ENCODE measurements at places on chromosomes 7 and 10.
A peak's percentile ranks its signal among the peaks of the same experiment; 100 is the strongest.

DNA sequence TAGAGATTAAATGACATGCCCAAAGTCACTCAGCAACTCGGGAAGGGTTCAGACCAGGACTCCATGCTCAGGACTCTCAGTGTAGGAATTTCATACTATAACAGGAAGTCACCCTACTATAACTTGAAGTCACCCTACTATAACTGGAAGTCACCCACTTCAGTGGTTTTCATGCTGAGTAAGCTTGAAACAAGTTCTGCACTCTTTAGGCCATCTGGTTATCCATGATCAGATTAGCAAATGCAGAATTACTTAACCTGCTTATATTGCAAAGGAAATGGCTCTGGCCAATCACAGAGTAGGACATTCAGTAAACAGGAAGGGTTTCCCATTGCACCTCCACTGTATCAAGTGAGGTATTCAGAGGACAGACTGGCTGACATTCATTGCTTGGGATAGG is 1240.4 kb downstream of the GATA3 start:
- no peak for DNase-seq

GRCh38 chr7:1564603-1565022 is 5.2 kb downstream of the PSMG3 start:
- no peak for DNase-seq

DNA sequence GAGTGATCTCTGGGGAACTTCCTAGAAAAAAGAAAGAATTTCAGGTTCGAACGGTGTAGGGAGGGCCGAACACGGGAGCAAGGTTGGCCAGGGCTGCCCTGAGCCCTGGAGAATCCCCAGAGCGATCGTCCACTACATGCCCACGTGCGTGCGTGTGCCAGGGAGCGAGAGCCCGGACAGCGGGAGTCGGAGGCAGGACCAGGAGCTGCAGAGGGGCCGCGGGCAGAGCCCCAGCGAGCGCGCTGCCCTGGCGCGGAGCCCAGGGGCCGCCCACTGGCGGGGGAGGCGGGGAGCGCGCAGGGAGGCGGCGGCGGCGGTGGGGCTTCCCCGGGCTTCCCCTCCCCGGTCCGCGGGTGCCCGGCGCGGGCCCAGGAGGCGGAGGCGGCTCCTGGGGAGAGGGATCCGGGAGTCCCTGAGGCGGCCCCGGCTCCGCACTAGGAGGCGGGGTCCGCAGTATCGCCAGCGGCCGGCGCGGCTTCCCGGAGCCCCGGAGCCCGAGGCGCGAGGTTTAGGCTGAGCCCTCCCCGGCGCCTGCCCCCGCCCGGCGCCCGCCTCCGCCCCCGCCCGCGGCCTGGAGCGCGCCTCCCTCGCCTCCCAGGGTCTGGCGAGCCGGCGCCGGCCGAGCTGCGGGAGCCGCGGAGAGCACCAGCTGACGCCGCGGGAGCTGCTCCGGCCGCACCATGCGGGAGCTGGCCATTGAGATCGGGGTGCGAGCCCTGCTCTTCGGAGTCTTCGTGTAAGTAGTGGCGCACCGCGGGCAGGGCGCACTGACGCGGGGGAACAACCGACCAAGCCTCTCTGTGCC is at the start of gene PLPP4:
Gene PLPP4, plus strand, starts transcription at position 602 of the 805 bp plus-strand sequence. Its CDS starts 79 bp downstream, at position 681.
- DNase-seq = peak; percentile 19

- DNase-seq = no peak
Measured at GRCh38 chr10:117562896-117563737, 20.6 kb downstream of the EMX2 start.

DNA sequence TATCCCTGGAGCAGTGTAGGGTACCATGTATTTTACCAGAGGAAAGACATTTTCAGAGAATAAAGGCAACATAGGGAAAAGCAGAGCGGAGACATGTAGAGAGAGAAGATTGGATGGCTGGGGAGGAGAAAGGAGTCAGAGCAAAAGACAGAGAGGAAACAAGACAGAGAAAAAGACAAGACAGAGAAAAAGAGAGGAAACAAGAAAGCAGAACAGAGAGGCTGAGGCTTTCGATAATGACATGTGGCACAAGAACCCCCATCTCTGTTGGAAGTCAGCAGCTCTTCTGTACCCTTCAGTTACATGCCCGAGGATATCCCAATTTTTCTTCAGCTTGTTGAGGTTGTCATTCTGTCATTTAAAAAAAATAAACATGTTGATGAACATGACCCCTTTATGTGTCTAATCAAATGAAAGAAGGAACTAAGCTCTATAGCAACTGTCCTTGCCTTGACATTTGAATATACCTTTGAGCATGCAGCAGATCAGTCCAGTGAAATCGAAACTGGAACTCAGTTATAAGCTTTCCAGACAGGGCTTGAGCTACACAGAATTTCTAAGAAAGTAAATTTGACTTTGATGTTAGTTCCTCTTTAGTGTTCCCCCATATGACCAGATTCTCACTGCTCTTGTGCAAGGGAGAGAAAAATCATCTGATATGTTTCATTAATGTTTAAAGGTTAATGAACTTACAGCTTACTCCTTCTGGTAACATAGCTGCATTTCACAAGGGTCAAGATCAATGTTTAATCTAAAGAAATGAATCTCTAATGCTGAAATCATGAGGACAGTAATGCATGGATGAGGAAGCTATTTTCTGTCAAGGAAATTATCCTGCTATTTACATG is 75.1 kb upstream of the SP4 start:
- DNase-seq = peak; percentile 69

GRCh38 chr7:141679014-141679413 is 23.0 kb downstream of the DENND11 start:
- no peak for DNase-seq

DNA sequence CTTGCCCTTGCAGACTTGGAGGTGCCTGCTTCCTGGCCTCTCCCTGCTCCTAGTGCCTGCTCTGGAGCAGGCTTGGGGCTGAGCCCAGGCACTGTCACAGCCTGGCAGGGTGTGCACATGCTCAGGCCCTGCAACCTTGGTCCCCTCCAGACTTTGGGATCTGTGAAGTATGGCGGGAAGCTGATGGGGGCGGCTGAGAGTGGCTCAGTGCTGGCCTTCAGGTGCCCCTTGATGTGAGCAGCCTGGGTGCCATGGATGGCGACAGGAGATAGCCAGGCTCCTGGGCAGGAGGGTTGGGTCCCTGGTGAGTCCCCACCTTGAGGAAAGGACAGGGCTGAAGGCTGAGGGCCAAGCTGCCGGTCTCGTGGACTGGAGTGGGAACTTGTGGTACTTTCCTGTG is 700.4 kb upstream of the KCND2 start:
- DNase-seq = no peak

DNA sequence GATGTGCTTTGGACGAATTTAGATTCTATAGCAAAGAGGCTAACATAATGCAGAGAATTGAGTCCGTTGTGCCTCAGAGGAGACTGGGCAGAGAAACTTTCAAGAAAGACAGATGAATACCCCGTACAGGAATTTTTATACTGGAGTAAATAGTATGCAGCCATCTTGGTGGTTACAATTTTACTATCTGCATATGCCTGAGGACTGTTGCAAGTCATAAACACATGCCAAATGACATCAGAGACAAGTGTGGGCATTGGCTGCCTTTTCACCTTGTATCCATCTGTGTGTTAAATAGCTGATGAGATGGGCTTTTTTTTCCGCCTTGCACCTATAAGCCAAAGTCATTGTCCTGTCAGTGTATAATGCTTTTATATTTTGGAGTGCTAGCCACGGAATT is 267.5 kb upstream of the SP4 start:
- no peak for DNase-seq

DNA sequence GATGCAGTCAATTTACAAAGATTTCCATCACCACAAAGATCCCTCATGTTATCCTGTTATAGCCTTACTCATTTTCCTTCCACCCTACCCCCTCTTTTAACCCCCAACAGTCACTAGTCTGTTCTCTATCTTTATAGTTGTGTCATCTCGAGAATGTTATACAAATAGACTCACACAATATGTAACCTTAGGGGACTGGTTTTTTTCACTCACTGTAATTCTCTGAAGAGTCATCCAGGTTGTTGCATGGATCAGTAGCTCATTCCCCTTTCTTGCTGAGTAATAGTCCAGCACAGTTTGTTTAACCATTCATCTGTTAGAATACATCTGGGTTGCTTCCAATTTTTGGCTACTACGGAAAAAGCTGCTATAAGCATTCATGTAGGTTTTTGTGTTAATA is 121.1 kb upstream of the PDE1C start:
- DNase-seq = no peak

GRCh38 chr10:42932735-42933447 is 144.0 kb upstream of the RET start:
- DNase-seq = peak; percentile 29

- peak; percentile 69 for DNase-seq
Measured at GRCh38 chr7:98733036-98733435, 116.0 kb downstream of the NPTX2 start.

GRCh38 chr7:151623766-151624165 is 104.1 kb upstream of the RHEB start:
- no peak for DNase-seq

All from germinal center (tissue), 1 donor.